Right hindlimb (tissue), 1 donor: ENCODE measurements at places on chromosomes 12 and 14.

DNA sequence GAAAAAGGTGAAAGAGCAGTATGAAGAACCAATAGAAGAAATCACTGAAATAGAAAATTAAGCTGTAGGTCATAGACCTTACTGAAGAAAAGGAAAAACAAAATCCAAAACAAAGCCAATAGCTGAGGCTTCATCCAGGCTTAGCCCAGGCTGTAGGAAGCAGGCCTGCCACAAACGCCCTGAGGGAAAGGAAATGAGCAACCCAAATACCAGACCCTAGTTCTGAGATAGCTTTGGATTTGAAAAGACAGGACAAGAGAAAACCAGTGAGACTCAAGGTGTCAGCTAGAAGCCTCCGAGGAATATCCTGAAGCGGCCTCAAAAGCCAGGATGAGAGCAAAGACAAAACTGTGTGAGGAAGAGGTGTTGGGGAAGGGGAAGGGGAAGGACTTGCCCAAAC is 79.2 kb downstream of the FERMT2 start:
- no peak for DNase-seq

DNA sequence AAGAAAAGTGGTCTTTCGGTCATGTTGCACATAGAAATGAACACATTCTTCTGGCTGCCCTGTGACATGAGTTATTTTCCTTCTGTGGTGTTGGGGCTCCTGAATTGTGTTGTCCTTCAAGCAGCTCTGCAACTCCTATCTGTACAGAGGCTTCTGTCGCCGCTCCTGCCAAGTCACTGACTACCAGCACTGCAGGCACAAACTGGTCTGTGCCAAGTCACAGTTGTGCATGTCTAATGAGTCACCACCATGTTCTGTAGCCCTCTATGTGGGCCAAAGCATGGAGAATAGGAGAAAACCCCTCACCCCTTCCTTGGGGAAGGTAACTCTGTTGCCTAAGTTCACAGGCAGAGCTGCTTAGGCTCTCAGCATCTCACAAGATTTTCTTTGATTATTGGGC is 283.3 kb downstream of the RPL10L start:
- DNase-seq: no peak

- no peak for DNase-seq
Measured at GRCh38 chr14:36988568-36988967, 183.8 kb downstream of the SLC25A21 start.

DNA sequence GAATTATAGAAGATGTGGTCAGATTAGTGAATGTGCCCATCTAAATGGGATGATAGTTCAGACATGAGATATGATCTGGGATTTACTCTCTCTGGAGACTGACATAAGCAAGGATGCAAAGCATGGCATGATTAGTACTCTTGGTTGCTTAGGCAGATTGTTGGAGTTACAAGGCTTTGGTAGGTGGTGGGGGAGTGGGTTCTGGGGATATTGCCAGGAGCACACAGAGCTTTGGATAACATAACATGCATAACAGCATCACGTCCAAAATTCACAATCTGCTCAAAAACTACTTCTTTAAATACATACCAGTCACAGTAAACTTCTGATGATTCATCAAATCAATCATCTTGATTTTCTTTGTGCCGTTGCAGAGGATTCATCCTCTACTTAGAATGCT is 287.4 kb downstream of the ACSS3 start:
- no peak for DNase-seq

- DNase-seq: no peak
Measured at GRCh38 chr12:53481939-53482586, 17.2 kb downstream of the MAP3K12 start.

DNA sequence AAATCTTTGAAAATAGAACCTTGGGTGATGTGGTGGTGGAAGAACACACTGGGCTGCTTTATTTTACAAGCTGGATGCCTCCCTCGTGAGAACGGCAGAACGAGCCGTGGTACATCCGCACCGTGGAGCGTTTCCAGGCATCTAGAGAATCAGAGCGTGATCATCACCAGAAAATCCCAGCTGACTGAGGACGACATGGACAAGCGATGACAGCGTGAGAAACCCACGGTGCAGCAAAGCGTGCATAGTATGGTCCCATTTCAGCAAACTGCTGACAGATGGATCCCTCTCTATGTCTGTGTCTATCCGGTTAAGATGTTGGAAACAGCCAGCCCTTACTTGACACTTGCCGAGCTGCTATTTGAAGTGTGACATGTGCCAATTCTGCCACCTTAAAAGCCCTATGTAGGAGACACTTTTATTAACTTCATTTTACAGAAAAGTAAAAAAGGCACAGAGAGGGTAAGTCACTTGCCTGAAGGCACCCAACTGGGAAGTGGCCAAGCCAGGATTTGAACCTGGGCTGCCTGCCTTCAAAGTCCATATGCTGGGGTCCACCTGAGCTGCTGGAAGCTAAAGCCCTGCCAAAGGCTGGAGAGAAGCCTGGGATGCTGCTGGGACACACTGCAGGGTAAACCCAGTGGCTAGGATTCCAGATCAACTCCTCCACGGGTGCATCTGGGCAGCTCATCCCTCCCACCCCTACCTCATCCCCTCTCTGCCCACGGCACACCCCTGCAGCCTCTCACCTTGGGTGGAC is 14.9 kb downstream of the SCARB1 start:
- DNase-seq: no peak

DNA sequence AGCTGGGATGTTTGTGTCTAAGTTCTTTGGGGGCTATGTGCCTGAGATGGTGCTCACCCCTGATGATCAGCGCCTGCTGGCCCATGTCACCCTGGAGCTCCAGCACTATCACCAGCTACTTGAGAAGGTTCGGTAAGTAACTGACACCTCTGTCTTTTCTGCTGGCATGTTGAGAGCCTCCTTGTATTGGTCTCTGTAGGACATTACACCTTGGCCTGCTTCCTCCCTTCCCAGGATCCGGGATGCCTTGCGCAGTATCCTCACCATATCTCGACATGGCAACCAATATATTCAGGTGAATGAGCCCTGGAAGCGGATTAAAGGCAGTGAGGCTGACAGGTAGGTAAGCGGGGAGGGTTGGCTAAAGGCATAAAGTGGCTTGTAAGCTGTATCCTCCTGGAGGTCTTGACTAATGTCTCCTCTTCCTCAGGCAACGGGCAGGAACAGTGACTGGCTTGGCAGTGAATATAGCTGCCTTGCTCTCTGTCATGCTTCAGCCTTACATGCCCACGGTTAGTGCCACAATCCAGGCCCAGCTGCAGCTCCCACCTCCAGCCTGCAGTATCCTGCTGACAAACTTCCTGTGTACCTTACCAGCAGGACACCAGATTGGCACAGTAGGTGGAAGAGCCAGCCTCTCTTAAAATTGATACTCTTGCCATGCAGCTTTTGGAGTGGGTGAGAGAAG is 5.5 kb downstream of the DDIT3 start:
- no peak for DNase-seq

DNA sequence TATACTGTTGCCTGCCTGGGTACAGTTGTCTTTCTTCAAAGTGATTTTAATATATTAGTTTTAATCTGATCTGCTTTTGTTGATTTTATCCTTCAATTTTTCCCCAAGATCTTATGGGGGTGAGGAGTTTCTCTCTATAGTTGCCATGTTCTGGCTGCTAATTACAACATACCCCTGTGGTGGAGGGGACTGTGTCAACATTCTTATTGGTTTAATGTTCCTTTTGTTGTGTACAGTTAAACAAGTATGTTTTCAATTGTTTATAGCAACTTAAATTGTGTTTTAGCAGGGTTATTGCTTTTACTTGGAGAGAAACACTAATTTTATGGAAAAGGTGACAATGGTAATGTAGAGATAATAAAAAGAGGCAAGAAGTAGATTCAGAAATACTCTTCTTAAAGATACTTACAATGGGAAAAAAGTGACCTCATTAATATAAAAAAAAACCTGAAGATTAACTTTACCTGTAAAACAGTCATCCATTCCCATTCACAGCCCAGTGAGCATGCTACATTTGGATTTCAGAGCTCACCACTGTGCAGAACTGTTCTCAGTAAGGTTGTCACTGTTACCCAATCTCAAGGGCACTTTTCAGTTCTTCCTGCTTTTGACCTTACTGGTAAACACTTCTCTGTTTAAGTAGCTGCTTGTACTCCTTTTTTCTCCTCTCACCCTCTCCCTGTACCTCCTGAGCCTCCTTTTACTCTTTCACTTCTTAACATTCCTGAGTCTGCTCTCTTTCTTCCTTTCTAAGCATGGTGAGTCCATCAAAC is 8.1 kb upstream of the LRRK2 start:
- DNase-seq: no peak

GRCh38 chr14:41022932-41023331 is 583.7 kb upstream of the LRFN5 start:
- DNase-seq: no peak

DNA sequence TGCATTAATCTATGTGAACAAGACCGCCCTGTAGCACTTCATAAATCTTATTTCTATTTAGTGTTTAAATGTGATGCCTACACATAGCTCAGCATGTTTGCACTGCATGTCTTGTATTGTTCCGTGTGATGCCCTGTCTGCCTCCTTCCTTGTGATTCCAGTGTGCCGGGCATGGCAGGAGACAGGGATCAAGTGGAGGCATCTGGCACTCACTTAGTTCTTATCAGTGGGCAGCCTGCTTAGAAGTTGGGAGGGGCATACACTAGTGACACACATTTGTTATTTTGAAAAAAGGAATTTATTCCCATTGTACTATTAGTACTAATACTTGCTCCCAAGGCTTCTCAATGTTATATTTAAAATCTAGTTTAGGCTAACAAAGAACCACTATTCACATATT is 176.4 kb downstream of the KCNA5 start:
- no peak for DNase-seq

- DNase-seq: no peak
Measured at GRCh38 chr12:103924761-103925641, 5.2 kb upstream of the HSP90B1 start.

DNA sequence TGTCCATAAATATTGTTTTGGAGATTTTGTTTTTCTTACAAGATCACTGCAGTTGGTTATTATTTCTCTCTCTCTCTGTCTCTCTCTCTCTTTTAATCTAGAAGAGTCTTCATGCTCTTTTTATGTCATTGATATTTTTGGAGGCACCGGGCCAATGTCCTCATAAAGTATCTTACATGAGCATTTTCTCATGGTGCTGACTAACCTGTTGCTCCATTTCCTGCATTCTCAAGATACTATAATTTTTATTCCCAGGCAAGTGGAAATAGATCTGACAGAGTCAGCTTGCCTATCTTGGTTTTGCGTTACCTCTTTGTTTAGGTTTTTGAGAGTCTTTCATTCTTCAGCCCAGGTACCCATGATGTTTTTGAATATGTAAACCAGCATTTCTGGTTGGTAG is 938.8 kb upstream of the FBXO33 start:
- DNase-seq: no peak

GRCh38 chr14:80987235-80988032 is 32.0 kb downstream of the TSHR start:
- DNase-seq: peak; percentile 49

DNA sequence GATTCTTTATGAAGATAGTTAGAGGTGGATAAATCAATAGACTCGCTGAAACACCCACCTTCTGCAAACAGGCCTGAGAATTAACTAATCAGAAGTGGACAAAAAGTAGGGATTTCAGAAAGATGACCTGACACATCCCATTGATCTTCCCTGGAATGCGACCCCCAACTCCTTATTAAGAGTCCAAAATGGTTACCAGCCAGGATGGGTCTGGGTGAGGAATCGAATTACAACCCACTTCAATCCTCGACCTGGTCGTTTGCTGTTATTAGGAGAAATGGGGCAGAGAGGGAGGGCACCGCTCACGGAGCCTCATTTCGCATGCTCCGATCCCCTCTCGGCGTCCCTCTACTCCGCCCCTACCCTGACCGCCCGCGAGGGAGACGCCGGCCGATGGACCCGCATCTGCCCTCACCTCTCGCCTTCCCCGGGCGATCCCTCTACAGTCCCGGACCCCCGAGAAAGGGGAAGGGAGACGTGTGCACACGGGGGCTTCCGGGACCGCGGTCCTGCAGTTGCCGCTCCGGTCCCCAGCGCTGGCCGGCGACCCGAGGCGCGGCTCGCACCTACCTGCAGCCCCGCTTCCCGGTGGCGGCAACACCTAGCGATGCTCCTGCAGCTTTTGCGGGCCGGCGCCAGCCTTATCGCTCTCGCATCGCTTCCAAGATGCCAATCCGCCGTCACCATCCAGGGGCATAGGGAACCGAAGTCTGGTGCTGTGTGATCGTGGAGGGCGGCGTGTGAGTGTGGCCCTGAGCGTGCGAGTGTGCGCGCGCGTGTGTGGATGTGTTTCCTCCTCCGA is 69.3 kb upstream of the USP15 start:
- DNase-seq: peak; percentile 18

- DNase-seq: no peak
Measured at GRCh38 chr12:10223208-10223607, 10.5 kb downstream of the GABARAPL1 start.

DNA sequence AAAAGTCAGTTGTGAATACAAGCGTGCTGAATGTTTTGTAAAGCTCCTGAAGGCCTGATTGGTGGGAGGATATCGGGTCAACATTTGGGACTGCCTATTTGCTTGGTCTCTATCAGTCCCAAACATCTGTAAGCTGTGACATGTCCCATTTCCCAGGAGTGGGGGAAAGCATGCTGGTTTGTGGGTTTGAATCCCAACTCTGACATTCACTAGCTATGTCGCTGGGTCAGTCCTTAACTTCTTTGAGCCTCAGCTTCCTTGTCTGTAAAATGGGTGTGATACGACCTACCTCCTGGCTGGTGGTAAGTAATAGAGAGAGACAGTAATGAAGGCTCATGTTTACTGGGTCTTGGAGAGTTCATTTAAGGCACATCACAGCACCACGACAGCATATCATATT is 136.7 kb downstream of the CHST11 start:
- DNase-seq: no peak

GRCh38 chr14:63504648-63505047 is 38.5 kb downstream of the PPP2R5E start:
- DNase-seq: no peak

DNA sequence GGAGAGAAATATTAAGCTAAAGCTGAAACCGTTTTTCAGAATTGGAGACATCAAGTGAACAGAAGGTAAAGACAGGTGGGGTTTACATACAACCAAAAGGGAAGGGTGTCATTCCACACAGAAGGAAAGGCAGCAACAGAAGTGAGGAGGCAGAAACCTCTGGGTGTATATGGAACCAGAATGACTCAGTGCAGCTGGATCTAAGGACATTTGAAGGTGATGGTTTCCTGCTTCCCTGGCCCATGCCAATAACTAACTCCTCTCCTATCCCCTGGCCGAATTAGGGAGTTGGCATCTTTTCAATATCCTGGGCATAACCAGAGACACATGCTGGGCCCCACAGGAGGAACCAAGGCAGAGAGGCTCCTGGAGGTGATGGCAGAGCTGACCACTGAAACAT is 8.4 kb downstream of the NCKAP5L start:
- DNase-seq: no peak

- DNase-seq: peak; percentile 75
Measured at GRCh38 chr12:49636979-49637755, 13.8 kb downstream of the PRPF40B start.
